NCI-H1048 (cell line): ENCODE measurements at places on chromosomes 16 and 17.

DNA sequence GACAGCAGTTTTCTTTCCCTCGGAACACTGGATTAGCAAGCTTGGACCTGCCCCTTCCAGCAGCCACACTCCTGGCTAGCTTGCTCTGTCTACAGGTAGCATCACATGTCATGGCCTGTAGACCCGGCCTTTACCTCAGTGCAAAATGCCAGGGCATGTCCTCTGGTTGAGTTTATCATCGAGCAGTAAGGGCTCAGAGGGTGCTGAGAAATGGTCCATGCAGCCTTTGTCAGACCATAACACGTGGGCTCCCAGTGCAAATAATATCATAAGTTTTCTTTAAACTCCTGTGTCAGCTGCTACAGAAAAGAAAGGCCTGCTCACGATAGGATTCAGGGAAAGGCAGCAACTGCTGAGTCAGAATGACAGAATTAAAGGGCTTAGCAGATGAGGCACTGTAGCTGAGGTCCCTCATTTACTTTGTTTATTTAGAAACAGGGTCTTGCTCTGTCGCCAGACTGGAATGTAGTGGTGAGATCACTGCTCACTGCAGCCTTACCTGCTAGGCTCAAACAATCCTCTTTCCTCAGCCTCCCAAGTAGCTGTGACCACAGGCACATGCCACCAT, 8.0 kb upstream of the GNA13 start:
- no peak for DNase-seq

GRCh38 chr17:44014437-44015172, at the start of gene TMEM101:
Gene TMEM101 (minus strand): TSS chr17:44014963. CDS start chr17:44014952, 11 bp downstream.
- DNase-seq, result no peak

DNA sequence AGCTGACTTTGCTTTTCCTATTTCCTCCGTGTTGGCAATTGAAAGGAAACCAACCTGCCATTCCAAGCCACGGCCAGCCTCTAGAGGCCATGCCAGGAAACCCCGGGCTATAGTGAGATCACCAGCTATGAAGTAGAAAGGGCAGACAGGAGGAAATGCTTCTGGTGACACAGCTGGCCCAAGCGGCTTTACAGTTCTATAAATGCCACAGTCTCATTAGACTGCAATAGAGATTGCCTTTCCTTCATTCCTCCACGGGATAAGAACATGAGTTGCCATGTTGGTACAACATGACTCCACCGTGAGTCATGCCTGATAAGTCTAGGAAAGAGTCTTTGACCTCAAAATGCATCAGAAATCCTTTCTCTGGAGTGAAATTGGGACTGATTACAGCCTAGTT, 384.9 kb downstream of the GRIN2A start:
- no peak for DNase-seq

- no peak for DNase-seq
Measured at GRCh38 chr17:36641877-36642845, 40.8 kb downstream of the MRM1 start.

DNA sequence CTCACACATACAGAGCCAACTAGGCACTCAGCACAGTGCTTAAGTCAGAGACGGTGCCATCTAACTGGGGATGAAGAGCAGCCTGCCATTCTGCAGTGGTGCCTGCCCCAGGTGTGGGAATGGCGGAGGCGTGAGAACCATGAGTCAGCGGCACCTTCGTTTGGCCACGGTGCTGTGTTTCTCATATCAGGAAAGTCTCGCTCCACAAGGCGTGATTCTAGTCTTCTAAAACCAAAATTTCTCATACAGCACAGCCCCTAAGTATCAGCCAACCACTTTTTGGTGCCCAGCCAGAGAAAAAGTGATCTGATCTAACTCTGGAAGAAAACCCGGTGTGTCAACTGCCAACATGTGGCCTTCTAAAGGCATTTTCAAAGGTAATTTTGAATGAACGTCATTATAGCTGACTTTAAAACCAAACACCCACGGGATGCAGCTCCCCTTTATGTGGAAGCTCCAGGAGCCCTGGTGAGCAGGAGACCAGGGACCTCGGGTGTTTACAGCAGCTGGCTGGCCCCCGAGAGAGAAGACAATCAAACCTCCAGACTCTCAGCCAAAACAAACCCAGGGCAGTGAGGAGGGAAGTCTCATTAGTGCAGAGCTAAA, 54.6 kb downstream of the ABCC12 start:
- no peak for DNase-seq

- peak; percentile 2 for DNase-seq
Measured at GRCh38 chr16:24858219-24859041, 12.7 kb downstream of the SLC5A11 start.

- no peak for DNase-seq
Measured at GRCh38 chr16:3607161-3607560, 4.2 kb downstream of the SLX4 start.

- no peak for DNase-seq
Measured at GRCh38 chr16:3095869-3096268, 3.2 kb downstream of the ZSCAN10 start.
